ENCODE measurements at places on chromosomes 16 and 17.
A peak's percentile ranks its signal among the peaks of the same experiment; 100 is the strongest.

DNA sequence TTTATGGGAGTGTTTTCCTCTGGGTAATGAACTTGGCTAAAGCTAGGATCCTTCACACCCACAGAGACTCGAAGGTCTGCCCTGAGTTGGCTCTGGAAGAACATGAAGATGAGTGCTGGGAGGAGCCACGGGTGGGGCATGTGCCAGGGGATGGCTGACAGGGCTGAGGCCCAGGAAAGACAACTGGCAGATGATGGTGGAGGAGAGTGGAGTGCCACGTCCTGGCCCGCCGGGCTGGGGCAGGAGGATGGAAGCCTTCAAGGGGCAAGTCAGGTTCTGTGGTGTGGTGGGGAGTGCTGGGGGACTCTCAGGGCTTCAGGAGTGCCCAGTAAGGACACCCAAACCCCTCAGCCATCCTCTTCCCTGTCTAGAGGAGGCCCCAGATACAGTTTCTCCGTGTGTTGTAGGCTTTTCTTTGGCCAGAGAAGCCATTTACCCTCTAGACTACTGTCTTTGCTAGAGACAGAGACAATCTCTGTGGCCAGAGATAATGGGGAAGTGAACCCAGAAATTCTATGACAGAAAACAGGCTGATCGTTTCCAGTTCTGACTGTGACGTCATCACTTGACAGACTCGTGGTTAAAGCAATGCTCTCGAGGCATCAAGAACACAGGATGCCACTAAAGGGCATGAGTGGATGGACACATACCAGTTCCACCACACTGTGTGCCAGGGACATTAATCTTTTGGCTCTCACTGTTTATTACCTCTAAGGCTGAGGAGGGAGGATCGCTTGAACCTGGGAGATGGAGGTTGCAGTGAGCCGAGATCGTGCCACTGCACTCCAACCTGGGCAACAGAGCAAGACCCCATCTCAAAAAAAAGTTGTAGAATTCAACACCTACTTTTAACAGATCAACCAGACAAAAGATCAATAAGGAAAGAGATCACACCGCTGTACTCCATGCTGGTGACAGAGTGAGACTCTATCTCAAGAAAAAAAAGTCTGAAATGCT lies 18.6 kb upstream of the SLC5A10 start:
- peaks cover 39% of the 10 kb centered on the region for H3K36me3 ChIP-seq
- peak; percentile 39 for DNase-seq
- peaks cover 11% of the 10 kb centered on the region for H3K27me3 ChIP-seq

- no peaks in the 10 kb centered on the region for H3K27me3 ChIP-seq
- peaks cover 3% of the 10 kb centered on the region for H3K36me3 ChIP-seq
- peak overlapping the region; percentile 79 for H3K27ac ChIP-seq
- DNase-seq, result peak; percentile 11
Observed at GRCh38 chr17:49646391-49647255, 31.3 kb downstream of the SPOP start.

GRCh38 chr17:61409301-61410112 lies 9.9 kb downstream of the TBX2 start:
- no peak for DNase-seq
- peaks cover 52% of the 10 kb centered on the region for H3K4me1 ChIP-seq

- peaks cover 27% of the 10 kb centered on the region for H3K27me3 ChIP-seq
- H3K4me1 ChIP-seq, result no peaks in the 10 kb centered on the region
- H3K27ac ChIP-seq, result no peak overlapping the region
- no peaks in the 10 kb centered on the region for H3K36me3 ChIP-seq
- DNase-seq, result no peak
- no peak overlapping the region for H3K4me3 ChIP-seq
Observed at GRCh38 chr17:50642722-50643656, 8.3 kb downstream of the ABCC3 start.

DNA sequence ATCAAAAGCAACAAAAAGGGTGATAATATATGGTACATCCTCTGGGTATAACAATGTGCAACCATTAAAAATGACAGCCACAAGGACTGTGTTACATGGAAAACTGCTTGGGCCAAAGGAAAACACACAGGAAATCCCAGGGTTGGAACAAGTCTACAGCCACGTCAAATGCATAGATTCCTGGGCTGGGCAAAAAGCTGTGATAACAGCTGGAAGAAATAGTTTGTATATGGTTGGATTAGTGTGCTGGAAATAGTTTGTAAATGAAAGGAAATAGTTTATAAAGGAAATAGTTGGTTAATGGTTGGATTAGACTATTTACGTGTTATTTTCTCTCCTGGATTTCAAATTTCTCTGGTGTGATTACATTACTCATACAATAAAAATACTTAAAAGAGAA lies 2.6 kb downstream of the HSD17B2 start:
- no peaks in the 10 kb centered on the region for H3K4me1 ChIP-seq
- no peak for DNase-seq

DNA sequence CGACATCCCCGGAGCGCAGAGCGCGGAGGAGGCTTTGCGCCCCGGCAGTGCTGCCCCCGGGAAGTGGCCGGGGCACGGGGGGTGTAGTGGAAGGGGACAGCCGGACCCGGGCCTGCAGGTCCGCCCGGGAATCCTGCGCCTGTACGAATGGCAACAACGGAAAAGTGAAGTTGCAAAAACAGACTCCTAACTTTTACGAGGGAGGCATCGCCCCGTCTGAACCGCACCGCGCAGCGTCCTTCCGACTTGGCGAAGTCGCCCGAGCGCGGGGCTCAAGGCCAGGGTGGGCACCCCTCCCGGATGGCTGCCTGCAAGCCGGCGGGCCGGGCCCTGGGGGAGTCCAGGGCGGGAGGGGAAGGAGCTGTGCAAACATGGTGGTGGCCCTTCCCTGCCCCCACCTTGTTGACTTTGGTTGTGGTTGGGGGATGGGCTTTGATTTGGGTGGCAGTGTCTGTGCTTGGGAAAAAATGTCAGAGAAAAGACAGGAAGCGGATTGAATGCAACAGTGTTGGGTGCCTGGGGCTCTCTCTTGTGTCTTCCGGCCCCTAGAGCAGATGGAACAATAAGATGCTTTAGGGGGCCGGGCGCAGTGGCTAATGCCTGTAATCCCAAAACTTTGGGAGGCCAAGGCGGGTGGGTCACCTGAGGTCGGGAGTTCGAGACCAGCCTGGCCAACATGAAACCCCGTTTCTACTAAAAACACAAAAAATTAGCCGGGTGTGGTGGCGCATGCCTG lies 675 bp downstream of the RNF213 start:
- no peak for DNase-seq
- H3K27me3 ChIP-seq, result no peaks in the 10 kb centered on the region
- H3K4me1 ChIP-seq, result peaks cover 73% of the 10 kb centered on the region
- H3K36me3 ChIP-seq, result peaks cover 17% of the 10 kb centered on the region

DNA sequence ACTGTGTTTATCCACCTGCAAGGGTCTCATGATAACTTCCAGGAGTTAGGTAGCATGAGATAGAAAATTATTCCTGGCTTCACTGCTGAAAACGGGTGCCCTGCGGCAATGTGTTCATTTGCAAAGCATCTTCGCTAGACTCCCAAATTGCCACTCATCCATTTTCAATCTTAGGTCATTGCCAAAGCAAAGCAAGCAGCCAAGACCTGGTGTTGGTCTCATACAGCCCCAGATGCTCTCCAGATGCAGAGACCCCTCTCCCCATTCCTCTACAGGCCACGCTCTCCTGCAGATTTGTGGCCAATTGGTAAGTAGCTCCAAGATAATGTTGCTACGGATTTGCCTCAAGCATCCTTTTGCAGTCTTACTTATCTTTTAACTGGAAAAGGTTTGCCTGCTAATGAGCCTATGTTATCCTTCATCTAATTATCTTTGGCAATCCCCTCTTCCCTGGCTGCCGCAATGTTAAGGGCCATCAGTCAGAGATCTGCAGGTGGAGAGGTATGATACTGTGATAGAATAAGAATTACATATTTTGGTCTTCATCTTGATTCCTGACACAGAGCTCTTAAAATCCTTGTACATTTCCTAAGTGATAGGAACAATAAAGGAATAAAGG lies 222.0 kb downstream of the SLC39A11 start:
- no peak for DNase-seq
- no peak overlapping the region for H3K27ac ChIP-seq
- H3K36me3 ChIP-seq, result peaks cover 22% of the 10 kb centered on the region
- peaks cover 7% of the 10 kb centered on the region for H3K4me1 ChIP-seq
- no peak overlapping the region for H3K4me3 ChIP-seq

DNA sequence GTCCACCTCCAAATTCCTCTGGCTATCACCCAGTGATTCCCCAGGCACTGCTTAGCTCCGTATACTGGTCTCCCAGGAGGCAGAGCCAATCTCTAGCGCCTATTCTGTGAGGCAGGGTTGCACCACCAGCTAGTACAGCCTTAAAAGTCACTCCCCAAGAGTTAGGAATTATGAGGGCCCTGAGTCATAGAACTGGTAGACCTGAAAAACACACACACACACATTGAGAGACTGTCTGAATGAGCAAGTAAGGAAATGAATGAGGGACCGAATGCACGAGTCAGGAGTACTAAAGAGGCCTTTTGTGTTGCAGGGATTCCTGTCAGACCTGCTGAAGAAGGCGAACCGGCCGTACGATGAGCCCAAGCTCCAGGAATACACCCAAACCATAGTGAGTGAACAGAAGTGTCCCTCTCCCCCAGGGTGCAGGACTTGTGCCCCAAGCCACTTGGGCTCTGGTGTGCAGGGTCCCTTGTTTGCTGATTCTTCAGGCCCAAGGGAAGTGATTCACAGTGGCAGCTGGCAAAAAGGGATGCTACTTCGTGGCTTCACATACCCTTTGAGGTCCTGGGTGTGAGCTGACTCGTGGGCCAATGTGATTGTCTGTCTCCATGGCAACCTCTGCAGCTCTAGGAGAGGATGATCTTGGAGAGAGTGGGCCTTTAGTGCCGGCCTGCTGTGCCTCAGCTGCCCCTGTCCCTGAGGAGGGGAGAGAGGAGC lies 24.7 kb downstream of the CALB2 start:
- H3K27me3 ChIP-seq, result peaks cover 43% of the 10 kb centered on the region
- no peaks in the 10 kb centered on the region for H3K4me1 ChIP-seq
- no peak overlapping the region for H3K27ac ChIP-seq
- DNase-seq, result no peak

GRCh38 chr17:8851600-8851999 lies 15.9 kb downstream of the PIK3R6 start:
- H3K27me3 ChIP-seq, result no peaks in the 10 kb centered on the region
- no peak overlapping the region for H3K27ac ChIP-seq
- peaks cover 18% of the 10 kb centered on the region for H3K4me1 ChIP-seq

DNA sequence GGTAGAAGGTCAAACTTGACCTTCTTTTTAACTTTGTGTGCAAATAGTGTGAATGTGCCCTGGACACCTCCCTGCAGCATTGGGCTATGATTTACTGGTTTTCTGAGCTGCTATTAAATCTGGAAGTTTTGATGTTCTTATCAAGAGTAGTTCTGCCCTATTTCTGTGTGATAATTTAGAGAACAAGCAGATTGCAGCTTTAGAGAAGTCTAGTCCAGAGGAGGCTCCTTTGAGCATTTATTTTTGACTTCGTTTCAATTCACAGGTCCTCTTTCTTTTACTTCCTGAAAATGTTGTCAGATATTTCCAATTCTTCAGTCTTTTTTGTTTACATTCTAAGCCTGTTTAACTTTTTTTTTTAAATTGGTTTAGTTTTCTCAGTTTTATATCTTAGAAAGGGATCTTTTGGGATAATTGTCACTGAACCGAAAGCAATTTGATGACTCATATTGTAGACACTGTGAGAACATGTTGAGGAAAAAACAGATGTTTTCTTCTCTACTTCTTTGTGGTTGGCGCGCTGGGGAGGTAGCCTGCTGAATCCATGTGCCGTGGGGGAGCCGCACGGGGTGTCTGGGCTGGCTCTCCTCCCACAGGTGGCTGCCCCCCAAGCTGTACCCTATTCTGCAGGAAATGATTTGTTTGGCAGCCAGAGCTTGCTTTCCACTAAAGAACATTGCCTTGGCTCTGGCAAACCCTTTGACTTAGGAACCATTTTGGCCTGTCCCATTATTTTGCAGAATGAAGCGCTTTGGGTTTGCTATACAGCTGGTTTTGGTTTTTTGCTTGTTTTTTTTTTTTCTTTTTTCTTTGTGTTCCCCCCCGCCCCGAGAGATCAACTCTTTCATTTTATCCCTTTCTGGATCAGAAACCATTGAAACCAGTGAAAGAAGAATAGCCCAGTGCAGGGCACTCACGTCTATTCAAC lies 53.4 kb downstream of the MFSD11 start:
- peak; percentile 3 for DNase-seq
- H3K27me3 ChIP-seq, result no peaks in the 10 kb centered on the region
- peaks cover 17% of the 10 kb centered on the region for H3K4me1 ChIP-seq
- H3K36me3 ChIP-seq, result peaks cover 8% of the 10 kb centered on the region
- no peak overlapping the region for H3K27ac ChIP-seq

DNA sequence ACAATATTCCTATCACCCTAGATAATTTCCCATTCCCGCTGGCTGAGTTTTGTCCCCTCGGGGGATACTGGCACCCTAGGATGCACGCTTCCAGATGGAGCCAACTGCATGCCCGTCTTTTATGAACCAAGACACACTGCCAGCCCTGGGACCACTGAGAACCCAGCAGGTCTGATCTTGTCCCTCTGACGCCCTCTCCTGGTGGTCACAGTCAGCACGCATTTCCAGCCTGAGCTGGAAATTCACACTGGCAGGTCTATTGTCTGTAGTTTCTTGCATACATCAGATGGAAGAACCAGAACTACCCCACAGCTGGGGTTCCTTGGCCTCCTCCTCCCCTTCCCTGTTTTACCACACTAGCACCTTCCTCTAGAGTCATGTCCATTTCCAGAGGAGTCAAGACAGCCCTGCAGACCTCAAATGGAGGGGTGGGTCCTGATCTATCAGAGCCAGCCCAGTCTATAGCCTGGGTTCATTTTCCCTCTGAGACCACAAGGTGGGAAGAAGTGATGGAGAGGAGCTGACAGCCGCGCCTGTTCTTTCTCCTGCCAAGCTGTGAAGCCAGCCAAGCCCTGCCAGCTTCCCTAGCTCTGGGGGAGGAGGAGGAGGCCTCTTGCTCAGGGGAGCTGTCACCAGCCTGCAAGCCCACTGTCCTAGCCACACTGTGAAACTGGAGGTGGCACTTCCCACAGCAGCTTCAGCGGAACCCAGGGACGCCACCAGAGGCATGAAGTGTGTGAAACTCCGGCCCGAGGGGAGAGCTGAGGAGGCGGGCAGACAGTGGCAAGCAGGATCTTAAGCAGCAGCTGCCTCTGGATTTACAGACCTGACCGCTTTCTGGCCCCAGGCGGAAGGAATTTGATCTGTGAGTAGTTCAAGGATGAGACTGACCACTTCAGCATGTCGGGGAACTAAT lies 29.3 kb downstream of the MXRA7 start:
- no peaks in the 10 kb centered on the region for H3K4me1 ChIP-seq
- no peak overlapping the region for H3K27ac ChIP-seq
- no peaks in the 10 kb centered on the region for H3K36me3 ChIP-seq
- peak; percentile 25 for DNase-seq

DNA sequence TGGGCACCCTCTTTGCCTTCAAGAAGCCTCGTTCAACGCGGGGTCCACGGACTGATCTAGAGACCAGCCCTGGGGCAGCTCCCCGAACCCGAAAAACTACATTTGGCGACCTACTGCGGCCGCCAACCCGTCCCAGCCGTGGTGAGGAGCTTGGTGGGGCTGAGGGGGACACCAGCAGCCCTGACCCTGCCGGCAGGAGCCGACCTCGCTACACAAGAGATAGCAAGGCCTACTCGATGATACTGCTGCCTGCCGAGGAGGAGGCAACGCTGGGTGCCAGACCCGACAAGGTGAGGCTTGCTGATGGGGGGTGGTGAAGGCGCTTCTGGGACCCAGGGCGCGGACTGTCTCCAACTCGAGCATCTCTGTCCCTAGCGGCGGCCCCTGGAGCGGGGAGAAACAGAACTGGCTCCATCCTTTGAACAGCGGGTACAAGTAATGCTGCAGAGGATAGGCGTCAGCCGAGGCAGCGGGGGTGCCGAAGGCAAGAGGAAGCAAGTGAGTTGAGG lies 5.6 kb downstream of the ACD start:
- DNase-seq, result no peak
- peaks cover 39% of the 10 kb centered on the region for H3K36me3 ChIP-seq
- no peaks in the 10 kb centered on the region for H3K27me3 ChIP-seq
- H3K4me3 ChIP-seq, result no peak overlapping the region

Measured in stimulated activated naive B cell treated with anti-CD40 and anti-IgM and Interleukin-4, amounts not matched to agents 10 μg/mL and 1 μg/mL and 100 μg/mL, for 72 hours (primary cell).